Renal cortex interstitium (tissue), 15 donors: ENCODE measurements at places on chromosomes 5 and 9. TPM values are rescaled to one million over a fixed set of nuclear protein-coding genes. Genes with fewer than 3 reads are reported as not detected.
A peak's percentile ranks its signal among the peaks of the same experiment; 100 is the strongest.

DNA sequence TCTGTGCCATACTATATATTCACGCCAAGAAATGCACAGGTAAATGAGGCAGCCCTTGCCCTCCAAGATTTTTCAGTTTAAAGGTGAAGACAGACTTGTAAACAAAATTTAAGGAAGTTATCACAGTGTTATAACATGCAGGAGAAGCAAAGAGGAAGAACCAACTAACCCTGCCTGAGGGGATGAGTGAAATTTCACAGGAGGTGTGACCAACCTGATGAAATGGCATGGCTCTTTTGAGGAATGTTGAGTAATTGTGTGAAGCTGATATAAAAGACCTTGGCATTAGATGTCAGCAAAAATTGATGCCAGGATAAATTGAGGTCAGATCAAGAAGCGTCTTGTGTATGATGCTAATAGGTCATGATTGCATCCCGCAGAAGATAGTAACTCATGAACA, 86.5 kb downstream of the HCN1 start:
- DNase-seq = no peak

- no peak for DNase-seq
Measured at GRCh38 chr5:16486711-16487111, 21.1 kb upstream of the ZNF622 start.

GRCh38 chr9:106958955-106959657, 96.1 kb downstream of the ZNF462 start:
- no peak for DNase-seq

DNA sequence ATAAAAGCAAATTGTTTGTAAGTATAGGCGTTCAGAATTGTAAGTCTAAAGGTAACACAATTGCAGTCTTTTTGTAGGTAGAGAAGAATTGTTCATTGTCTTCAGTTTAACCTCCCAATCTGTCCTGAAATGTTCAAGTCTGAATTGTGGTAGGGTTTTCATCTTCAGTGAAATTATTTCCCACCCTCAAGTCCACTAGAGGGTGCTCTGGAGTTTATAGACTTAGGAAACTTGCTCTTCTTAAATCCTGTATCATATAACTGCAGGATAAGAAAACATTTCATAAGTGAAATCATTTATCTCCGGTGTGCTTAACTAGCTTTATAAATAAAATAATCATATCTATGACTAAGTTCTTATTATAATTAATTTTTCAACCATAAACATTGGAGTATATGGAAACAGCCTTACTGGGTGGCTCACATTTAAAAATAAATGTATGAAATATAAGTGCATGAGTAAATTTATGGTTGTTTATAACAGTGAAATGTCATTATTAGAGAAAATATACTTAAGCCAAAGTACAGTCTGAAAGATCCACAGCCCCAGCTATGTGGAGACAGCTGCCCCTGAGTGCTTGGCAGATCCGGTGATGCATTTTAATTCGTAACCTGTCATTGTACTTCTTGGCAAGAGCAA, 182.4 kb upstream of the OTULINL start:
- peak; percentile 55 for DNase-seq

The MARVELD2 gene
- 23.7 TPM for polyA plus RNA-seq

The PRKACG gene
- not detected for polyA plus RNA-seq

GRCh38 chr9:91698266-91698665, 251.8 kb downstream of the ROR2 start:
- no peak for DNase-seq

The ADAMTS19 gene
- polyA plus RNA-seq = 5.6 TPM

The SOX30 gene
- 0.33 TPM for polyA plus RNA-seq

- DNase-seq = no peak
Measured at GRCh38 chr9:131273146-131273855, 3.0 kb downstream of the FAM78A start.

- no peak for DNase-seq
Measured at GRCh38 chr9:70159630-70160029, 99.1 kb upstream of the SMC5 start.

The SHISAL2B gene
- not detected for polyA plus RNA-seq

- no peak for DNase-seq
Measured at GRCh38 chr5:72687288-72687687, 129.2 kb upstream of the TNPO1 start.

The ACTBL2 gene
- polyA plus RNA-seq = not detected

GRCh38 chr9:38255599-38255998, 136.9 kb upstream of the ALDH1B1 start:
- no peak for DNase-seq

DNA sequence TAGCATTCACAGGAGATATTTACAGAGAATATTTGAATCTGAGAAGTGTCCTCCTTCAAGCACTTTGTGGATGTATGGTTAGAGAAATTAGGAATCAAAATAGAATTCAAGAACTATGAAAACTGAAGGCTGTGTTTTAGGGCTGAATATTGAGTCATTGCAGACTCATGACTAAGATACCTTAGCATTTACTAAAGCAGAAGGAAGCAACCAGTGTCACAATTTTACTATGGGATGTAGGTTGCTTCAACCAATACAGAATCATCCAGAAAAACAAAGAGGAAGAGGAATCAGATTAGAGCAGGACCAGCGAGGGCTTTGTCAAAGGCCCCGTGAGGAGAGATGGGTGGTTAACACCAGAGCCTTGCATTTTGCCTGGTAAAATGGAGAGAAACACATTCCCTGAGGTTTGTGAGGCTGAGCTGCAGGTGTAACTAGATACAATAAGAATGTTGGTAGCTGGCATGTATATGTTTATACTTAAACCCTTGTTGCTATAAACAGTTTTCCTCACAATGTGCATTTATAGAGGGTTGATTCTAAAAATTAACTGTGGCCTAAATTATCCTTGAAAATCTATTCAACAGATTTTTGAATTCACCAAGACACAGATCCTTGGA, 518.1 kb downstream of the AGTPBP1 start:
- no peak for DNase-seq

The ACSL6 gene
- polyA plus RNA-seq = 1.3 TPM

GRCh38 chr5:173707392-173707791, 90.9 kb upstream of the BOD1 start:
- DNase-seq = no peak

- no peak for DNase-seq
Measured at GRCh38 chr5:142757564-142757963, 12.6 kb upstream of the ARHGAP26 start.

The ZFP62 gene
- polyA plus RNA-seq = 69.3 TPM
